Ecto neural progenitor cell (in vitro differentiated cells): ENCODE measurements at places on chromosomes 3 and 15.

DNA sequence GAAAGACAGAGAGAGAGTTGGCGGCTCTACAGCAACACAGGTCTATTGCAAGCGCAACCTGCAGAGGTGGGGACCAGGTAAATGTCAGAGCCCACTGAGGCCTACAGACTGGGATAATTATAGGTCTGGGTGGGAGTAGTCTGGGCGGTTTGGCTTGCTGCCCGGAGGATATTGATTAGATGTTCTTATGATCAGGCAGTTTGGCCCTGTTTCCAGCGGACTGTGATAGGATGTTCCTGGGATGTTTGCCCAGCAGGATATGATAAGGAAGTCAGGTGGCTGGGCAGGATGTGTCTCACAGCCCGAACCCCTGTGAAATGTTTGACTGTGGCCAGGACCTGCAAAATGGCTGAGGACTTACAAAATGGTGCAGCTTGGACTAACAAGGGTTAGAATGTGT lies 364.9 kb downstream of the NAALADL2 start:
- DNase-seq: no peak

- no peak for DNase-seq
Observed at GRCh38 chr15:87829332-87830050, 427.0 kb downstream of the NTRK3 start.

- DNase-seq: no peak
Observed at GRCh38 chr3:56790016-56790821, 11.5 kb downstream of the ARHGEF3 start.

- peak; percentile 69 for DNase-seq
Observed at GRCh38 chr15:56919609-56920366, 1.3 kb downstream of the TCF12 start.

DNA sequence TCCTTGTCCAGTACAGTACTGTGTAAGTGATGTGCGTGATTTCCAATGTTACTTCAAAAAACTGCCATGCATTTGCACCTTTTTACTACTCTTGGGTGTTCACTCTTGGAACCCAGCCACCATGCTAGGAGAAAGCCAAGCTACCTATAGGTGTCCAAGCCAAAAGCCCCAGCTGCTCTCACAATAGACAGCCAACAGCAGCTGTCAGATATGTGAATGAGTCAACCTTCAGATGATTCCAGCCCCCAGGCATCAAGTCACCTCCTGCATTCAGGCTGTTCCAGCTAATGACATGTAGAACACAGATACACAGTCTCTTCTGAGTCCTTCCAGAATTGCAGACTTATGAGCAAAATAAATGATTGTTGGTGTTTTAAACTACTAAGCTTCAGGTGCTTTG lies 417.7 kb upstream of the TGFBR2 start:
- no peak for DNase-seq
